Erythroblast (primary cell): ENCODE measurements at places on chromosomes 6 and 20.
A peak's percentile ranks its signal among the peaks of the same experiment; 100 is the strongest.

GRCh38 chr6:166206066-166206465, 38.4 kb upstream of the TBXT start:
- DNase-seq, result no peak

DNA sequence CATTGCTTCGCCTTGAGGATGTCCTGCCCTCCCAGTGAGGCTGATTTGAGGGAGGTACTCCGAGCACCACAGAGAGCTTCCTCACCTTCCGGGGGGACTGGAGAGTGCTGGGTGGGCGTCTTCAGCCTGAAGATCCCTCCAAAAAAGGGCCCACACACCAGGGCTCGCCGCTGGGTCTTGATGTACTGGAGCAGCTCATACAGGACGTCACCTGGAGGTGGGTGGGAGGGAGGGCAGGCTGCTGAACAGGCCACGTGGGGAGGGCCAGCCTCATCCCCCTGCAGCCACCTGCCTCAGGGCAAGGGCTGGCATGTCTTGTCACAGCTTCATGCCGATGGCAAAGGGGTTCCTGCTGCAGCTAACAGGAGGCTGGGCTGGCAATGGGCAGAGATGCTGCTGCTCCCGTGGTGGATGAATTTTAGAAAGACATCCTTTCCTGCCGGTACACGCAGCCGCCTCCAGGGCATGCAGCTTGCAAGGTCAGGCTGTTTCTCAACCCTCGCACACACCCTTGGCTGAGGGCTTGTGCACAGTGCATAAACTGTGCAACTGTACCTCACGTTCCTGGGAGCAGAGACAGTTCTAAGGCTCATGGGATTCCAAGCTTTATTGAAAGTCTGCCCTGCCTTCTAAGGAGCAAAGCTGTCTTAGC, 14.0 kb downstream of the ETV7 start:
- DNase-seq, result no peak

DNA sequence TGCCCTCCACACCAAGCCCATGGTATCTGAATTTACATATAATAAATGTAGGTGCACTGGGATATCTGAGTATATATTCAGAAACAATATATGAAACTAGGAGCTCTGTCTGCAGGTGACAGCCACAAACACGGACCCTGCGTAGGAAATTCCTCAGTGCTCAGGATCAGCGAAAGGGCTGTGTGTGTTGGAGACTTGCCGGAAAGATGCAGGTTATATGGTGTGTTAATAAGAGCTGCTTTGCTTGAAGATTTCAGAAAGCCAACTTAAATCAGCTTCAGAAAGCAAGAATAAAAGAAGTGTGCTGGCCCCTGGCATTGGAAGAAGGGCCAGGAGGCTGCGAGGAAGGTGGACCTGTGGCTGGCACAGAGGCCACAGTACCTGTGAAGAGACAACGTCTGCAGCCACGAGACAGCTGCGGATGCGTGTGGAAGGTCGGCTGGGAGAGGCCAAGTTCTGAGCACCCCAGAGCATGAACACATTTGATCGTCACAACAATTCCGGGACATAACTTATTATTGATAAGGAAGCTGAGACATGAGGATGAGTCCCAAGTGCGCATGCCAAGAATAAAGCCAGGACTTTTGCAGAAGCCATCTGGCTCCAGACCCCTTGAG, 183.2 kb downstream of the DLL1 start:
- no peak for DNase-seq

DNA sequence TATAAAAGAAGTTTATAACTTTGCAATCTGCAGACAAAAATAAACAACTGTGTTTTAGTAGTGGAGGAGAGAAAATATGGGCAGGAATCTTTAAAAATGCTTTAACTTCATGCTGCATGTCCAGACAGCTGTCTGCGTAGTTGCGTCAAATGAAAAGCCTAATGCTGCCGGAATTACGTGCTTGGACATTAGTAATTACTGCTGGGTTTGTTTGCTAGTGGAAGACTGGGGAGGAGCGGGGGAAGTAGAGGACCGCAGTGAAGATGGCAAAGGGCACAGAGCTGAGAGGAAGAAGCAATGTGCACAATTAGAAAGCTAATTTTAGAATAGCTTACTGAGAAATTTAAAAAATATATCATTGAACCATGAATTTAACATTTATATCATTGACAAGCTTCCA, 2.4 kb downstream of the SNAP25 start:
- DNase-seq, result no peak

DNA sequence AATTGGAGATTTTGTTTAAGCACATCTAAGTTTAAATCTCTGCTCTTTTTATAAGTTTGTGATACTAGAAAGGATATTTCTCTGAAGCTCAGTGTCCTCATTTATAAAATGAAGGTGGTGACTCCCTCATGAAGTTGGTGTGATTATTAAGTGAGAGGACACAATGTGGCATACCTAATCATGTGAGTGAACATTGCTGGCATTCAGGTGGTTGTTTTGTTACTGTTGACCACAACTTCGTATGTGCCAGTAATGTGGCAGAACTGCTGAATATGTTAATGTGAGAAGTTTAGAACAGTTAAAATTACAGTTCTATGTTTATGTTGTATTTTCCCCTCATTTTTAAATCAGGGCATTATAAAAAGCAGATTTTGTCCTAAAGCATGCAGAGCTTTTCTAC, 127.2 kb downstream of the STXBP5 start:
- no peak for DNase-seq

DNA sequence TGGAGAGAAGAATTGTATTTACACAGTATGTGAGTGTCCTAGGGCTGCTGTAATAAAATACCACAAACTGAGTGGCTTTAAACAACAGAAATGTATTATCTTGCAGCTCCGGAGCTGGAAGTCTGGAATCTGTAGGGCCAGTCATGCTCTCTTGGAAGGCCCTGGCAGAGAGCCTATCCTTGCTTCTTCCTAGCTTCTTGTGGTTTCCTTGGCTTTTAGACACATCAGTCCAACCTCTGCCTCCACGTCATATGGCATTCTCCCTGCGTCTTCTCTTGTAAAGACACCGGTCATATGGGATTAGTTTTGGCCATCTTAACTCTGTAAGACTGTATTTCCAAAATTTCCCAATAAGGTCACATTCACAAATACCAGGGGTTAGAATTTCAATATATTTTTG, 10.8 kb downstream of the FNDC1 start:
- no peak for DNase-seq

GRCh38 chr6:132751306-132751705, 6.4 kb downstream of the VNN2 start:
- no peak for DNase-seq

DNA sequence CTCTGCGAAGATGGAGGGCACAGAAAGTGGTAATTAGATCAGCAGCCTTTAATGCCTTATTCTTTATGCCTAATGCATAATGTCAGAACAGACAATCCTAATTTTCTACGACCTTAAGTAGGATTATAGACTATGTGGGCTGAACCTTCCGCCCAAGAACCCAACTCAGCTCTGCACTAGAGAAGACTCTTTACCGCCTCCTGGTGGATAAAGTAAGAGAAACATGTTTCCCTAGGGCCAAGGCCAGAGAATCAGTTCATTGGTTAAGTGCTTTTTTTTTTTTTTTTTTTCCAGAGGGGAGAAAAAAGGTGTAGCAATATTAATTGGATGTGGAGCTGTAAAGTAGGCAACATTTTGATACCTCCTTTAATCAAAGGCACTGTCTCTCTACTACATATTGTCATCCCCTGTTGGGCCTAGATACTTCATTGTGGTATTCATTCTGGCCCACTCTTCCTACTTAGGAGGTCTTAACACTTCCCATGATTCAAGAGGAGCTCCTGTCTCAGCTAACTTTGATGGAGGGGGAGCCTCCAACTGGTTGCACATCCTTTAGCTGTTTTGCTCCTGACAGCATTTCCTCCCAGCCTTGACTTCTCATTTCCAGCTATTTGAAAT, 124.9 kb upstream of the NRN1 start:
- peak; percentile 59 for DNase-seq

- DNase-seq, result no peak
These were observed 49.9 kb downstream of the GJA1 start for GRCh38 chr6:121485359-121485811.

- no peak for DNase-seq
These were observed 360.3 kb downstream of the BTBD9 start for GRCh38 chr6:38279423-38279822.

DNA sequence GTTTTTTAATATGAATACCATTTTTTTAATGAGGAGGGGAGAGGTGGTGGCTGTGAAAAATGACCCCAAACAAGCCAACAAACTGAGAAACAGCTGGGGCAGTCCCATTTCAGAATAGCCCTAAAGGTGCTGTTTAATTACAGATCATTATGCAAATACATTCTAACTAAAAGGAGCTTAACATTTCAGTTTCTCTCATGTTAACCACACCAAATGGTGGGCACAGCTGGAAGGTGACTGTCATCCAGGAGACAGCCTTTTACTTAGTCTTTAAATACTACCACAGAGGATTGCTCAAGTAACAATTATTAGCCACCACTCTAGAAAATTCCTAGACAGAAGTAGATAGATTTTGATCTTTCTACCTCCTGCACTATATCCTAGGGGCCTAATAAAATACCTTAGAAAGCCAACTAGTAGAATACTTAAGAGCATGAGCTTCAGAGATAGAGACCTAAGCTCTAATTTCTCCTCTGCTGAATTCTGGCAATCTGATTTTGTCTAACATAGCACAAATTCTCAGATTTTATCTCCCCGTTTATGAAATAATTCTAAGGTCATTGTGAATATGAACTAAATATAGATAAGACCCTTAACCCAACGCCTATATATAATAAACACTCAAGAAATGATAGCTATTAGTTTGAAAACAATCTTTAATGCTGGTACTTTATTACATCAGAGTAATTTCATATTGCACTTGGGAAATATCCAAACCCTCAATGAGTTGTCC, 615.1 kb upstream of the NRSN1 start:
- no peak for DNase-seq

GRCh38 chr6:78605909-78606446, 261.4 kb upstream of the IRAK1BP1 start:
- DNase-seq, result no peak

- DNase-seq, result no peak
These were observed 189.0 kb upstream of the UST start for GRCh38 chr6:148557796-148558321.

- peak; percentile 24 for DNase-seq
These were observed 9.6 kb upstream of the PLTP start for GRCh38 chr20:45921337-45922189.

- no peak for DNase-seq
These were observed 25.0 kb downstream of the MYH7B start for GRCh38 chr20:34980543-34981233.

DNA sequence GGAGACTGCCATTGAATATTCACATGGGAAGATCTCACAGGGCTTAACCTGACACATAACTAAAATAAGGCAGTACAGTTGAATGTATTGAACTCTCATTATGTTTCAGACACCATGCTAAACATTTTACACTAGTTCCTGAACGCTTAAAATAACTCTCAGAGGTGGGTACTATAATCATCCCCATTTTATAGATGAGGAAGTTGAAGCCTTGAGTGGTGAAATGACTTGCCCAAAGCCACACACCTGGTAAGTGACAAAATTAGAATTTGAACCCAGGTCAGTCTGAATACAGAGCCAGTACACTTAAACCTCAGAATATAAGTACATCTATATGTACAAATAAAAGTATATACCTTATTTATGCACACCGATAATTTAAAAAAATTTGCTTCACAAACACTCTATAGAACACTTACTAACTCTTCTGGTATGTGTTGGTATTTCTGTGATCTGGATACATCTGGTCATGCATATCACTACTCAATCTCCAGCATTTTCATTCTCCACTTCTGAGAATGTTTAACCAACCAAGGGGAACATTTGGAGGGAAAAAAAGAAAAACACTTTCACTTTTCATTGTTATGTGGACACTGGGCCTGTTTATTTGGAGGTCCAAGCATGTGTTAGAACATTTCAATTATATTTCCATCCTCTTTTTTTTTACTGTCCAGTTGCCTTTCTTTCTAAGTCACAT, 4.6 kb upstream of the BICRAL start:
- DNase-seq, result no peak

DNA sequence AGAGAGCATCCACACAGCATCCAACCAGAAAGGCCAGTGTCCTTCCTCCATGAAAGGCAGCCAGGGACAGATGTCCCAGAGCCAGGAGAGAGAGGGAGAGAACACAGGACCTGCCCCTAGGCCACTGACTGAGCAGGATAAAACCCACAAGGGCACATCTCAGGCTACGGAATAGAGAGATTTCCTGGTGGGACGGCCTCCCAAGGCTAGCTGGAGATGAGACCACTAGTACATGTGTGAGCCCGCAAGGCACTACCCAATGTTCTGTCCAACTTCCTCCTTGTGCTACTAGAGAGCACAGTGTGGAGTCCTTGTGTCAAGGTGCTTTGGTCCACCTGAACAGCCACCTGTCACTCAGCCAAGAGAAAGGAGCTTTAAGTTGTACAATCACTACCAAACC, 44.2 kb downstream of the PLCG1 start:
- no peak for DNase-seq

DNA sequence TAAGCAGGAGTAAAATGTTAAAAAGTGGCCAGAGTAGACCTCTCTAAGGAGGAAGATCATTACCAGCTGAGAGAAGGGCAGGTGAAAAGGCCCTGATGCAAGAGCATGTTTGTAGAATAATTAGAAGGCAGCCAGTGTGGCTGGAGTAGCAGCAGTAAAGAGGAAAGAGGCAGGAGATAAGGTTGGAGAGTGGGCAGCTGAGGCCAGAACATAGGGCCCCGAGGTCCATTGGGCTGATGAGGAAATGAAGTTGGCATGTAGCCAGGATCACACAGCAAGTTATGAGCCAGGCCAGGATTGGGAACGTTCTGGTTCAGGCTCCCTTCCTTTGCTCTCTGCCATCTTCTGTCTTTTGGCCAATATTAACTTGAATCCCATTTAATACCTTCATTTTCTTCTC, 51.6 kb downstream of the RALY start:
- DNase-seq, result peak; percentile 48

DNA sequence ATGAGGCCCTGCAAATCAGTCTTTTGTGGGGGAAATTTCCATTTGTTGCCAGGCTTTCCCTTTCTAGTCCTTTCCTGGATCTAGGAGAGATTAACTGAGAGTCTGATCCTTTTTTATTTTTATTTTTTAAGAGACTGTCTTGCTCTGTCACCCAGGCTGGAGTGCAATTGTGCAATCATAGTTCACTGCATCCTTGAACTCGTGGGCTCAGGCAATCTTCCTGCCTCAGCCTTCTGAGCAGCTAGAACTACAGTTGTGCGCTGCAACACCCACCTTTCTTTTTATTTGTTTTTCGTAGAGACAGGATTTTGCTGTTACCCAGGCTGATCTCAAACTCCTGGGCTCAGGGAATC, 22.9 kb downstream of the OR2B2 start:
- no peak for DNase-seq

DNA sequence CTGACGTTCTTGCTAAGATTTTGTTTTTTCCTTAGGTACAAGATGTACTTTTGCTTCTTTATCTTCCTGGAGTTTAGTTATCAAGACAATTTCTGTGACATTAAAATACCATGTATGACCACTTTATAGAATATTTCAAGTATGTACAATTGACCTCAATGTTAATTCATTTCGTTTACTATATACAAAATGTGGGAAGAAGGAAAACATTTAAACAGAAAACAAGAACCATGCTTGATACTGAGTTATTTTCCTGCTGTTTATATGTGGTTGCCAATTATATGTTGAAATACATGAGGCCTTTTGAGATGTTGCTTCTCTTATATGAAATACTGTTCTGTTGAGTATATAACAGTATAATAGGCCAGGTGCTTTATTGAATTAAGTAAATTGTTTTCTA, 184.3 kb downstream of the JARID2 start:
- DNase-seq, result no peak
